ENCODE measurements at places on chromosomes 3 and 15. TPM values are rescaled to one million over a fixed set of nuclear protein-coding genes. Genes with fewer than 3 reads are reported as not detected.
A peak's percentile ranks its signal among the peaks of the same experiment; 100 is the strongest.

GRCh38 chr15:76986743-76987142, 8.2 kb upstream of the PSTPIP1 start:
- H3K4me1 ChIP-seq: peaks cover 66% of the 10 kb centered on the region
- H3K27ac ChIP-seq: peak overlapping the region; percentile 91
- no peaks in the 10 kb centered on the region for H3K36me3 ChIP-seq
- H3K4me3 ChIP-seq: no peak overlapping the region

- H3K4me1 ChIP-seq: no peaks in the 10 kb centered on the region
- no peaks in the 10 kb centered on the region for H3K36me3 ChIP-seq
- no peak overlapping the region for H3K4me3 ChIP-seq
- no peak overlapping the region for H3K27ac ChIP-seq
- no peaks in the 10 kb centered on the region for H3K27me3 ChIP-seq
- no peak for DNase-seq
Observed at GRCh38 chr3:102905811-102906210, 471.0 kb downstream of the ZPLD1 start.

GRCh38 chr3:160928183-160928726, 172.2 kb downstream of the PPM1L start:
- no peaks in the 10 kb centered on the region for H3K36me3 ChIP-seq
- no peak for DNase-seq
- H3K4me1 ChIP-seq: no peaks in the 10 kb centered on the region
- peaks cover 20% of the 10 kb centered on the region for H3K27me3 ChIP-seq
- no peak overlapping the region for H3K4me3 ChIP-seq

GRCh38 chr3:66354001-66354400, 133.2 kb downstream of the SLC25A26 start:
- no peak overlapping the region for H3K4me3 ChIP-seq
- H3K36me3 ChIP-seq: peaks cover under 1% of the 10 kb centered on the region
- peaks cover 17% of the 10 kb centered on the region for H3K4me1 ChIP-seq
- H3K27ac ChIP-seq: no peak overlapping the region

GRCh38 chr3:146536681-146537080, 7.7 kb downstream of the PLSCR1 start:
- no peak overlapping the region for H3K27ac ChIP-seq
- H3K4me1 ChIP-seq: peaks cover 72% of the 10 kb centered on the region
- DNase-seq: no peak
- peaks cover 67% of the 10 kb centered on the region for H3K36me3 ChIP-seq
- no peaks in the 10 kb centered on the region for H3K27me3 ChIP-seq
- H3K4me3 ChIP-seq: no peak overlapping the region

DNA sequence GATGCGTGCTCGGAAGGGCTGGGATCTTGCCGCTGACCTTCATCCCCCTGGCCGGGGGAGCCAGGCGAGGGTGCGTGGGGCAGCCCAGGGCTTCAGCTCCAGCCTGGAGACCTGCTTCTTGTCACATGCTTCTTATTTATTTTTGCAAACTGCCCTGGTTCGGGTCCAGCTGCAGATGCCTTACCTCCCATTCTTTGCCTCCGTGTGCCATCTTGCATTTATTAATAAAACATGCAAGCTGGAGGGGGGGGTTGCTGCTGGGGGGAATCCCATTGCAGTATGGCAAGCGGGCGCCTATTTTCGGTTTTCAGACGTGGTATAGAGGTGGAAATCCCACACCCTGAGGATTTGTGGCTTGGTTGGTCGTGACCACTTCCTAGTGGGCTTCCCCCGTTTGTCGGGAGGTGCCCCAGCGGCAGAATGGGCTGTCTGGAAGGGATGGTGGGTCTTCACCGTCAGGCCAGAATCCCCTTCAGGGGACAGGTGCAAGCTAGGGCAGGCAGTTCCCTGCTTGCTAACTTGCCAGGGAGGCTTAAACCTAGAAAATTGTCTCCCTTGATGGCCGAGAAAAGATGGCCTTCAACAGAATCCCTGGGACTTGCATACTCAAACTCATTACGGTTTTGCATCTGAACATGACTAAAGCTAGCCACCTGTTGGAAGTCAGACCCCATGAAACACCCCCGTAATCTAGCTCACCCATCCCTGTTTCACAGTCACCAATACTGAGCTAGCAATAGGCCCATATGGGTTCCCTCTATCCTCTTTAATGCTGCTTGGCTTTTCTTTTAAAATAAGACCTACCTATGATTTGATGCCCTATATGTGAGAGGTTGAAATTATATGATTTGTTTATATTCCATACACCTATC, 569 bp downstream of the TMEM266 start:
- peak overlapping the region; percentile 60 for H3K4me3 ChIP-seq
- no peak overlapping the region for H3K27ac ChIP-seq
- DNase-seq: peak; percentile 9

DNA sequence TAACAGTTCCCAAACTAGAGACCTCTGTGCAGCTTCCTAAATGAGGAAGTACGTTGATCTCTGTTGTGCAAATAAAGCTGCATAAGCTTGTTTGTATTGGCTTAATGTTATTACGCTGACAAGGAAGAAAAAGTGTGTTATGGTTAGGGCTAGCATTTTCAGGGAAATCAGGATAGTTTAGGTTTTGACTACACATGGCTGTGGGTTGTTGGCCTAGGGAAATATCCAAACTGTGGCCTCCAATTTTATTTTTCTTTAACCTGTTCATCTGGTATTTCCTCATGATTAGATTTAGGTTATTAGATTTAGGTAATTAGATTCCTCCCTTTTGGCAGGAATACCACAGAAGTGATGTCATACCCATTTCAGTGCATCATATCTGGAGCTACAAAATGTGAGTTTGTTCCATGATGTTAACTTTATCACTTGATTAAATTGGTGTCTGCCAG, 8.7 kb upstream of the MCCC1 start:
- H3K4me3 ChIP-seq: no peak overlapping the region
- no peaks in the 10 kb centered on the region for H3K27me3 ChIP-seq
- no peak for DNase-seq
- no peak overlapping the region for H3K27ac ChIP-seq
- no peaks in the 10 kb centered on the region for H3K36me3 ChIP-seq

DNA sequence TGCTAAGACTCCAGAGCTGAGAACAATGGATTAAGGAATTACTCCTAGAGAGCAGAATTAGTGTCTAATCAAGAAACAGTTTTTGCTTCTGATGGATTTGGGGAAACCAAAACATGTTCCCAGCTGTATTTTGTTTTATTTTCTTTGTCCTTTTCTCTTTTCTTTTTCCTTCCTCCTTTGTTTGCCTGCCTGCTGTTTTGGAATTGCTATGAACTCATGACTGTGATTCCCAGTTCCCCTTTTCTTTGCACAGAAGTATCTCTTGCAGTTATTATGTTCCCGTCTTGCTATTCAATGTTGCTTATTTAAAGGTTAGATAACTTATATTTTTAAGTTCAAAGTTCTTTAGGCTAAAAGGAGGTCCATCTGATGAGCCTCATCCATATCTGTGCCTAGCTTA, 77.0 kb upstream of the GBE1 start:
- DNase-seq: no peak
- H3K27me3 ChIP-seq: no peaks in the 10 kb centered on the region
- H3K27ac ChIP-seq: no peak overlapping the region
- no peaks in the 10 kb centered on the region for H3K4me1 ChIP-seq
- no peaks in the 10 kb centered on the region for H3K36me3 ChIP-seq

Gene ANKUB1
- total RNA-seq: not detected

Gene UBE2E2
- total RNA-seq: 4.7 TPM

Data from activated CD4-positive, alpha-beta T cell treated with anti-CD3 and anti-CD28 coated beads, Interleukin-2, amount 10 ng/mL, durations not matched to agents 7 days and 5 days (primary cell).